ENCODE measurements at places on chromosomes 6 and 20. TPM values are rescaled to one million over a fixed set of nuclear protein-coding genes. Genes with fewer than 3 reads are reported as not detected.

DNA sequence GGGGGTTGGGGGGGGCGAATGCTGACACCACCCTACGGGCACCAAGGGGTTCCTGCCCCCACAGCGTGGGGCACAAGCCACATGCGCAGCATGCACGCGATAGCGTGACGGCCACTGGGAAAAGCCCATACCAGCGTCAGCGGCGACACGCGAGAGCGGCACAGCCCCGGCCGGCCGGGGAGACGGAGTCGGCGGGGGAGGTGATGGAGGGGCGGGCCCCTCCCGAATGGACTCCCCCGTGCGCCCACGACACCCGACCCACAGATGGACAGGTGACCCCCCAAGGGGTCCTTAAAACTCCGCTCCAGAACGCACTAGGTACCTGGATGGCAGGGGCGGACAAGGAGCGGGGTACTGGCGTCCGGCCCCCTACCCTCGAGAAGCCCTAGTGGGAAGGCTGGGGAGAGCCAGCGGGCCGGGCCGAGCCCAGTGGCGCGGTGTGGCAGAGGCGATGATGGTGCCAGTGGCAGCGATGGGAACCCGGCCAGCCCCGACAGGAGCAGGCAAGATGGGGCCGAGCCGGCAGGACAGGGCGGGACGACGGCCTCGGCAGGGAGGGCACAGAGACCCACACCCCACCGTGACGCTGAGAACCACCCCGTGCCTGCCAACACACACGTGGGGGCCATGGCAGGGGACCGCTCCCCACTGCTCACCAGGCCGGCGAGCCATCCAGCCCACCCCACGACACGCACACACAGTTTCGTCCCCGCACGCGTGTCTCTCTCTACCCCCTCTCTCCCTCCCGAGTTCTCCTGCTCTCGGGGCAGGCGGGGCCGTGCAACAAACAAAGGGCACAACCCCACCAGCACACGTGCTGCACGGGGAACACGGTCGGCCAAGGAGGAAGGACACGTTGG lies 1959.8 kb upstream of the DEFB115 start:
- DNase-seq: no peak

GRCh38 chr20:6959900-6960312 lies 192.4 kb downstream of the BMP2 start:
- DNase-seq: no peak

GRCh38 chr6:125432963-125433362 lies 131.2 kb upstream of the HDDC2 start:
- DNase-seq: no peak

DNA sequence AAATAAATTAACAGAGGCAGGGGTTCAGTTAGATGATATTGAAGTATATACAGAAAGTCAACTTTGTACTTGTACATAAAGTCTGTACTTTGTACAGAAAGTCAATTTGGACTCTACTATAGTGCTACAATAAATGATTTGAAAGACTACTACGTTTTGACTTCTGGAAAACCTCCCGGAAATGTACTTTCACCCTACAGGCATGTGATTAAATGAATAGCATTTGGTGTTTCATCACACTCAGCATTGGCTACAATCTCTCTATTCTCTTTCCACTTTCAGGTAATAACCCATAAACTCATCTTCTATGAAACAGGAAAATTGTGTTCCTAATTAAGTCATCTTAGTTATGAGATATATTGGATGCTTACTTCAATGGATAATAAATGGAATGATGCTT lies 25.6 kb upstream of the MC3R start:
- DNase-seq: no peak

DNA sequence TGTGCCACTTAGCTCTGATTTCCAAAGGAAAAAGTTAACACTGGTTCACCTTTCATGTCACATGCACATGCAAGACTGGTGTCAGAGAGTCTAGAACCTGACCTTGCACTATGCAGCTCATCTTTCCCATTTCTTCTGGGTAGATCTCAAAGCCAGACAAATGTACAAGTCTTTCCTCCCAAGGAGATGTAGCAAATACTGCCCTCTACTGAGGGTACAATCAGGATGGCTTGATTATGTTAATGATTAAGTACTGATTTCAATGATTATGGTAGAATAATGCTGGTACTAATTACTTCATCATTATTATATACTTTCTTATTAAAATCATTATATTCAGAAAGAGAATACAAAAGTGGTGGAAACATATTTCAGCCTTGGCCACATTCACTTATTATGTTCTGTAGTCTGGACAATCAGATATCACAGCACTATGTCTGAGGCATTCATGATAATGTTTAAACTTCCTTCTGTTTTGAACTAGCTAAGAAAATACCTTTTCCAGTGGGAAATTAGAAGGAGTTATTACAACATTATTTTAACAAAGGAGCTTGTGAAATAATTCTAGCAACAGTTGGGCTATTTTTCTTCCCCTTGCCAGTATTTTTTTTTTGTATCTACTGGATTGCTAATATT lies 68.5 kb upstream of the FOXO3 start:
- DNase-seq: peak; percentile 75

- DNase-seq: peak; percentile 80
Measured at GRCh38 chr6:118551063-118552053, 3.3 kb downstream of the PLN start.

GRCh38 chr20:62269378-62269777 lies 31.1 kb downstream of the OSBPL2 start:
- DNase-seq: no peak

GRCh38 chr6:153702671-153703070 lies 336.4 kb upstream of the OPRM1 start:
- no peak for DNase-seq

The TCF15 gene
- total RNA-seq: not detected

- peak; percentile 50 for DNase-seq
Measured at GRCh38 chr20:19885939-19886660, 128.0 kb downstream of the RIN2 start.

DNA sequence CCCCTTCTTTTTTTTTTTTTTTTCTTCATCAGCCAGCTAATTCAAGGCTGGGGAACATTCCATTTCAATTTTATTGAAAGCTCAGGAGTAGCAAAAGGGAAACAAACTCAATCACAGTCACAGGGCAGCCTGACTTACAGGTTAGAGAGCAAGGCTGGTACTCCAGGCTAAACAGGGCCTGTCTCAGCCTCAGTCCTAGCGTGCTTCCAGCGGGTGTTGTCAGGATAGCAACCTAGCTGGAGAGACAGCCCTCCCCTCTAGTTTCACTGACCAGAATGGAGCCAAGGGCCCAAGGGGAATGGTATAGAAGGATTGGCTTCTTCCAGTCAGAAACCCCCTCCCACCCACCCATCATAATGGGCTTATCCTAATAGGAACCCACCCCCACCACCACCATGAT lies 132.9 kb downstream of the PXDC1 start:
- no peak for DNase-seq
